ENCODE measurements at places on chromosomes 6 and 20.

- DNase-seq: no peak
These were observed 7.0 kb downstream of the TAGAP start for GRCh38 chr6:159037756-159038290.

- DNase-seq: no peak
These were observed 9.7 kb downstream of the COL12A1 start for GRCh38 chr6:75196081-75196687.

GRCh38 chr6:24051942-24052589, 73.9 kb upstream of the NRSN1 start:
- DNase-seq: no peak

DNA sequence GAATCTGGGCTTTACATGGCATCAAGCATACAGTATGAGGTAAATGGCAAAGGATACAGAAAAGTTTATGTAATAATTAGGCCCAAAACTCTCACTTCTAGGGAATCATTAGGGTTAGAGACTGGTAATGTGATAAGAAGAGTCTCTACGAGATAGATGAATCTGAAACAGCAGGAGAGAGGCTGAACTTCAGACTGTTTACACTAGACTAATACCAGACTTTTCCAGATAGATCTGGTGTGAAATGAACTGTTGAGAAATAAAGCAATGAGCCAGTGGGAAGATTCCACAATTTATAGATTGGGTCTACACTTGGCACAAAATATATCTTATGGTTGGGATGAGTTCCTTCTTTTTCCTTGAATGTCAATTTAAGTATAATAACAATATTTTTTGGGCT, 134.3 kb downstream of the MAN1A1 start:
- no peak for DNase-seq

- no peak for DNase-seq
These were observed 42.3 kb downstream of the GNAS start for GRCh38 chr20:58894652-58895447.

GRCh38 chr6:154899824-154900463, 95.2 kb upstream of the TIAM2 start:
- no peak for DNase-seq

DNA sequence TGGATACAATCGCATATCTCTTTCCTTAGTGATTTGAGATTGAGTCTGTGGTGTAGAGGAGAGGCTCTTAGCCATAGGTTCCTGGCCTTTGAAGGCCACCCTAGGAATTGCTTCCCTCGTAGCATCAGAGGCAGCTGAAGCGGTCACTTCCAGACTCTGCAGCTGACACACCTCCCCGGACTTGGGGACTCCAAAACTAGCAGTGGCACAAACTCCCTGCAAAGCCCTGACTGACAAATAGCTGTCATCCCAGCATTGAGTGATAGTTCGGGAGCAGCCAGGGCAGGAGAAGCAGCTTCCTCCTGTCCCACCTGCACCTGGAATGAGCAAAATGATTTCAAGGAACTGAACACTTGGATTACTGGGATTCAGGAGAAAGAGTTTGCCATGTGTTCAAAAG, 100.5 kb upstream of the QKI start:
- DNase-seq: no peak

DNA sequence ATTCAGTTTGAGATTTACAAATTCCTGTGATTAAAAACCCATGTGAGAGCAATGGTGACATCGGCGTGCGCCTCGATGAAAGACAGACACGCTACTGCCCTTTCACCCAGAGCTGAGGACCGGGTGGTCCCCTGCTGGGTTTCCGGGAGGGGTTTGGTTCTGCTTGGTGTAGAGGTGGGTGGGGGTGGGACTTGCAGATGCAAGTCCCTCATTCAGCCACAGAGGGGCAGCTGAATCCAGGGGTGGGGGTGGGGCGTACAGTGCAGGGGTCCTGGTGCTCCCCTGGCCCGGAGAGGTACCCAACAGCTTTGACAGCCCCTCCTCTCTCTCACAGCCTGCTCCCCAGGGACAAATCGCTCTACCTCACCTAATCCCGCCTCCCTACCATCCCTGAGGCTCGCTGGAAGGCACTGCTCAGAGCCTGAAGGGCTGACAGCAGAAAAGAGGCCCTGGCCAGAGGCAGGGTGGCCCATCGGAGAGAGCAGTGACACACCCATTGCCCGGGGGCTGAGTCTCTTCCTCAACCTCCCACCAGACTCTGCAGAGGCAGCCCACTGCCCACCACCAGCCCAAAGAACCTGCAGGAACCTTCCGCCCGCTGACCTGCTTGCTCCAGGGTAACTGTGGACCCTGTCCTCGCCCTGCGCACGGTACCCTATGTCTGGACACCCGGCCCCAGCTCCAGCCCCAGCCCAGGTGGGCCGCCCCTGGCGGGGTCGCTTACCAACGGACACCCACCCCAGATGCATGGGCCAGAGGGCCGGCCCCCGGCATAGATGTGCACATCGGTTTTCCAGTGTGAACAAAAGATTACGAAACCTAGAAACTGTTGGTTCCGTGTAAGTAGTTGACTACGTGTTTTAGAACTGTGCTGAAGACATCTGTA, 118.4 kb downstream of the JPH2 start:
- no peak for DNase-seq

DNA sequence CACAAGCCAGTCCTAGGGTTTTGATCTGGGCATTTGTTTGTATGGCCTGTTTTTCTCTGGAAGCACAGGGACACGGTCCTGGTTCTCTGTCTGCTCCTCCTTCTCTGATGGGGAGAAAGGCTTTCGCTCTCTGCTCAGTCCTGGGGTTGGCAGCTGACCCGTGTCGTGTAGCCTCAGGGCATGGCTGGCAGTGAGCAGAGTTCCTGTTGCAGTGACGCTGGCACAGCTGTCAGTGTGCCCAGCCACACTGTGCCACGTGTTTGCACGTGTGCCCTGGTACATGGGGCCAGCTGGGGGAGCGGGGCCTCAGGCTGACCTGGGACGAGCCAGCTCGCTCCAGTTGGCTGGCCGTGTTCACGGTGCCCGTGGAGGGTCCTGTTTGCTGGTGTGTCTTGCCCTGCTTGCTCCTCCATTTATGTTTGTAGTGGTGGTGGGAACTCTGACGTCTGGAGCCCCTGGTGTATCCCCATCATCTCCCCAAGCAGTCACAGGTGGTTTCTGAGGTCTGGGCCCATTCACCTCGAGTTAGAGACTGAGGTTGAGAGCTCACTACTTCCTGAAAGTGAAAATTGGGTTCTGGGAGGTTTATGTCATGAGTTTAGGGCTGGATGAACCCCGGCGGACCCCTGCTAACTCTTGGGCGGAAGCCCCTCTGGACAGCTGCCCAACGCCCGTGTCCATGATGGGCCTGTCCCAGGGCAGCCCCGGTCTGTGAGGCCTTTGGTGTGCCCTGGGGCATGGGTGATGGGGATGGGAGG, 10.2 kb upstream of the DNAJC5 start:
- DNase-seq: no peak

DNA sequence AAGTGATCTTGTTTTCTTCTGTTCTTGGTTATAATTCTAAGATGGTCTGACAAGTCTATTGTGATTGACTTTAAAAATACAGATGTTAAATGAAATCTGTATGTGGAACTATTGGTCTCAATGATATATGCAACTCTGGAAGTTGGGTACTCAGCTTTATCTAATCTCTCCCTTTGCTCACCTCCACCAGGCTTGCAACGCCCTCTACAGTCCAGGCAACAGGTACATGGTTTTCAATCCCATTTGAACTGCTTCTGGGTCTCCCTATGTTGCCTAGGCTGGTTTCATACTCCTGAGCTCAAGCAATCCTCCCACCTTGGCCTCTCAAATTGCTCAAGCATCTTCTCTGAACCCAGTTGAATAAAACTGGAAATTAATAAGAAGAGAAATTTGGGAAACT, 25.6 kb upstream of the HLA-DQB1 start:
- no peak for DNase-seq

- no peak for DNase-seq
These were observed 250.9 kb downstream of the HIVEP2 start for GRCh38 chr6:142694054-142694453.

- no peak for DNase-seq
These were observed 135.5 kb downstream of the CENPW start for GRCh38 chr6:126475449-126475848.

DNA sequence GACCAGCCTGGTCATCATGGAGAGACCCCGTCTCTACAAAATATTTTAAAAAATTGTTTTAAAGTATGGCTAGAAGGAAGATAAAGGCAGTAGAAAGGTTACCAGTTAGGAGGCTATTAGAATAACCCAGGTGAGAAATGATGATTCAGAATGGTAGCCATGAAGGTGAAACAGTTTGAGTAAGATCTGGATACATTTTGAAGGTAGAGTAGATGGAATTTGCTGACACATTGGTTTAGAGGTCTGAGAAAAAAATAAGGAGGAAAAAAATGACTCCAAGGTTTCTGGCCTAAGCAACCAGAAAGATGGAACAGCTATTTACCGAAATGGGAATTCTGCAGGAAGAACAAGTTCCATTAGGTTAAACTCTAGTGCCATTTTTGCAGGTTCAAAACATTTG, 167.9 kb upstream of the TAB2 start:
- DNase-seq: no peak

DNA sequence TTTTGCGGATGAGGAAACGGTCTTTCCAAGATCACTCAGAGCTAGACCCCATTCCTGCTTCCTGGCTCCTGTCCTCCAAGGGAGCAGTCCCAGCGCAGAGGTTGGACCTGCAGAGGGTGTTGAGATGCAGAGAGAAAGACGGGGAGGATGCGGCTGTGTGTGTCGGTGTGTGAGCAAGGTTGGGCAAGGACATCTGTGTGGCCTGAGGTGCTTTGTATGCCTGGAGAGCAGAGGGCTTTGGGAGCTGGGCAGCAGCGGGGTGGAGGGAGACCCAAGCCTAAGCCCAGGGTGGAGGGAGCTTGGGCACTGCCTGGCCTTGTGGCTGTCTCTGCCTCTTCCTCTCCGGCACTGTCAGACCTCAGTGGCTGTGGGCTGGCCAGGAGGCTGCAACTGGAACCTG, 147.4 kb upstream of the RNF24 start:
- DNase-seq: no peak

GRCh38 chr6:139372326-139373153, 1.9 kb downstream of the CITED2 start:
- DNase-seq: no peak

GRCh38 chr20:54139188-54139587, 34.6 kb downstream of the CYP24A1 start:
- no peak for DNase-seq

GRCh38 chr6:84013931-84014330, 19.6 kb upstream of the MRAP2 start:
- DNase-seq: no peak

DNA sequence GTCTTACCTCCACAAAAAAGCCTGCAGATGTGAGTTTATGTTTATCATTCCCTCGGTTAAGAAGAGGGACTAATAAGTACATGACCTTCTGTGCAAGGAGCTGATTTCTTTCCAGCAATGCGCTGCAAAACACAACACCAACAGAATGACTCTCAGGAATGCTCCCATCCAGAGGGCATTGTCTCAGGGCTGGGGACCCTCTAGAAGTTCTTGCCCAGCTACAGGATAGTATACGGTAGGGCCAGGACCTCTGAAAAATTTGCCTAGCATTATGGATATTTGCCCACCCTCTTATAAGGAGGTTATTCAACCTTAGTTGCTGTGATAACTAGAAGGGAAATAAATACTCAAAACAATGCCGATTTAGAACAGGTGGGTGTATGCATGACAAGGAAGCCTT, 24.7 kb upstream of the RBL1 start:
- no peak for DNase-seq

GRCh38 chr6:160750276-160750689, 48.2 kb downstream of the PLG start:
- DNase-seq: no peak

GRCh38 chr6:87741001-87741650, 39.1 kb upstream of the AKIRIN2 start:
- DNase-seq: no peak

DNA sequence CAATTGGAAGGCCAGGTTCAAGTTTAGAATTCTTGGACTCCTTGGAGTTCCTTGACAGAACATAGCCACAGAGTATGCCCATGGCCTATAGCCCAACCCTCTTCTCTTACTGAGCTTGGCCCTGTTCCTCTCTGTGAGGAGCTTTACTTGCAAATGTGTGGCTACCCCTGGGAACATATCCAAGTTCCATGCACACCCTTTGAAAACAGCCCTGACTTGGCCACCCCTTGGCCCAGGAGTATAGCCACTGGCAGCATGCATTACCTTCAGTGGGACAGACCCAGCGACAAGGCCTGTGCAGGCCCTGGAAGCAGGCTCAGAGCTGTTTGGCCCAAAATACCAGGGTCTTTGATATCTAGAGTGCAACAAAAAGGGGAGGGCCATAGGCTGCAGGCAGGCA, 19.5 kb upstream of the MAS1 start:
- DNase-seq: no peak

DNA sequence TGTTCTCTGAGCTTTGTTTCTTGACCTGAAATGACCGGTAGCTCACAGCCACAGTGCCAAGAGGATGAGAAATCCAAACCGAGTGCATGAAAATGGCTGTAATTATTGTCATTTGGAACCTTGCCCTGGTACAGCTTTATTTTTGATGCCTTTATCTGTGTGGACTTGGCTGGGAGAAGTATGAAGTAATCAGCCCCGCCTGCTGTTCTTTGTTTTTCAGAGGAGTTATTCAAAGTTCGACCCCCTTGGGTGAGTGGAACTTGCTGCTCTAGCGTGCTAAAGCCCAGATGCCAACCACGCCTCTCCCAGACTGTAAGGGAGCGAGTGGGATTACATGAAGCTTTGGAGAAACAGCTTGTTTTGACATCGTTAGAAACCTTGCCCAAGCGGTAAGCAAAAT, 48.3 kb downstream of the ECT2L start:
- DNase-seq: no peak

DNA sequence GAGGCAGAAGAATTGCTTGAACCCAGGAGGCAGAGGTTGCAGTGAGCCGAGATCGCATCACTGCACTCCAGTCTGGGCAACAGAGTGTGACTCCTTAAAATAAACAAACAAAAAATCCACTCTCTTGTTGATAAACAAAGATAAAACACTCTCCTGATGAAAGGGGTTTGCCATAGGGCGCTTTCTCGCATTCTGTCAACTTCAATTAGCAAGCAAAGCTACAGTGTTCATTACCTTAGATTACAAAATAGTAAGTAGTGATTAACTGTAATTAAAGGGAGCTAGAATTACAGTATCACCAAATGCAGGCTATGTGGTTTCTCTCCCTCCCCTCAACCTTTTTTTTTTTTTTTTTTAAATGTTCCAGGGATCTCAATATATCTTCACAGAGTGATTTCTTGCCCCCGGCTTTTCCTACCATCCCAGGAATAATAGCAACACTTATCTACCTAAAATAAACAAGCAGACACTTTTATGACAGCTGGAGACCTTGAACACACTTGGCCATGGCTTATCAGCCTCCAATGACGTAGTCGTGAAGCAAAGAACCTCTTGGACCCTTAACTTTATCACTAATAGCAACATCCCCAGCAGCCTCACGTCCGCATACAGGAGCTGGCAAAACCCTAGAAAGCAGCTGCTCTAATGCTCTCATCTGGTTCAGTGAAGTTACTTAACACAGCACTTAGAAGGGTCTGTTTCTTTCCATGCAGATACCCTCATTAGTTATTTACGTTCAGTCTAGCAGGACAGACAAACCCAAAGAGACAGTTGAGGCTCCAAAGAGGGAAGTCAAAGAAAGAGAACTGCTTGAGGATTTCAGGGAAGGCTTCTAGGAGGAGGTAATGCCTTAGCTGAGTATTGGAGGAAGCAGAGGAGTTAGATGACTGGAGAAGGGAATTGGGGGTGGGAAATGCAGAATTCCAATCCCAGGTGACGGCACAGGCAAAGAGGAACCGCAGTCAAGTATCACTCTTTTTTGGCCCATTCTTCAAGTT, 37.9 kb upstream of the NEDD9 start:
- DNase-seq: no peak

GRCh38 chr20:48822879-48823385, 4.9 kb downstream of the PREX1 start:
- DNase-seq: no peak

GRCh38 chr6:41051873-41052272, 1.1 kb upstream of the APOBEC2 start:
- no peak for DNase-seq
